ENCODE measurements at places on chromosomes 6 and 20.

GRCh38 chr6:31945507-31946369, at the start of gene CFB:
CFB (plus strand) TSS chr6:31946095; CDS start chr6:31946222, 127 bp downstream.
- DNase-seq = no peak

DNA sequence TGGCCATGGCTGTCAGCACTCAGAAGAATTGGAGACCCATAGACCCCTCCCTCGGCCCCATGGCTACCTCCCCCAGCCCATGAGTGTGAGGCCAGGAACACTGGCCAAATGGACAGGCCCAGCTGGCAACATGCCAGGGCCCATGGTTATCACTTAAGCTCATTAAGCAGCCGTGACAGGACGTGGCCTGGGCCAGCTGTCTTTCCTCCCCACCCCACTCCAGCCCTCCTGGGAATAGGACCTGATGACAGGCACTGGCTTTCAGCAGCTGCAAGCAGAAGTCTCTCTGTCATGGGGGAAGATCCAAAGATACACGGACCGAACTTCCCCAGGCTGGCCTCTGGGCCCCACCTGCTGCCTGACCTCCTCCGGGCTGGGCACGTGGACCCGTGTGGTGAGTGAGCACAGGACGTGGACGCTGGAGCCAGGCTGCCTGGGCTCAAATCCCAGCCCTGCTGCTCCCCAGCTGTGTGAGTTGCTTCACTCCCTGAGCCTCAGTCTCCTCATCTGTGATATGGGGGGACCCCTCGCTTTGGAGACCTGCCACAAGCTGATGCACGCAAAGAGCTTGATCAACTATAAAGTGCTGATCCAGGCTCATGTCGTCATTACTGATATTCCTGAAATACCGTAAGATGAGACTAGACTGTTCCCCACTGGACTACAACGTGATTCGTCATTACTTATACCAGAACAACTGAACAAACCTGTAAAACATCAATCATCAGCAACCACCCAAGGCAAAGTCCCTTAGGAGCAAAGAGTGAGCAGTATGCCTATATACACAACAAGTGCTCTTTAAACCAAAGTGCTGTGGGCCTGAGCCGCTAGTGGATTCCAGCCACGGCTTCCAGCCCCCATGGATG, 22.0 kb upstream of the VSTM2L start:
- DNase-seq = no peak

GRCh38 chr6:26358511-26358981, 6.5 kb upstream of the BTN3A2 start:
- no peak for DNase-seq

- no peak for DNase-seq
Measured at GRCh38 chr6:14804001-14804784, 441.7 kb upstream of the JARID2 start.

GRCh38 chr6:85537055-85537494, 56.6 kb downstream of the SNX14 start:
- no peak for DNase-seq

GRCh38 chr20:42366626-42367025, 748.4 kb upstream of the CHD6 start:
- no peak for DNase-seq

DNA sequence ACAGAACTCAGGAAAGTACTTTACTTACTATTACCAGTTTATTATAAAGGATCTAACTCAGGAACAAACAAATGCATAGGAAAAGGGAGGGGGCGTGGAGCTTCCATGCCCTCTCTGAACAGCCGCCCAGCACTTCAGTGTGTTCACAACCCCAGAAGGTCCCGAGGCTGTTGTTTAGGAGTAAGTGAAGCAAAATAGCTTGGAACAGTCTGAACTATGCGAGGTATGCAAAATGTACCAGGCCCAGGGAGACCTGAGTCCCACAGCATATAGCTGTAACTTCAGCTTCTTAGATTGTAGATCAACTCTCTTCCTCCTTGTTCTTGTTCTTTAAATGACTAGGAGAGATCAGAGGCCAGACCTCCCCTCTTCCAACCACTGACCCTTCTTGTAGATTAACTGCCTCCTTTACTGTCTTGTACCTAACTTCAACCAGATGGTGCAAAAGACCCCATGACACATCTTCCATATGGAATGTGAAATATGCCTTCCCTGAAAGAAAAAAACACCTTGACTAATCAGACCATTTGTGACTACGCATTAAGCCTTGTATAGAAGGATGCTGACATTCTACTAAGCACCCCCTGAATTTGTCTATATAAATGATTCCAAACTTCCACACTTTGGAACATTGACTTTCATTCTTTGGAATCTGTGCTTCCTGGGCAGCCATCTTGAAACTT, 98.8 kb upstream of the SNX9 start:
- DNase-seq = no peak

DNA sequence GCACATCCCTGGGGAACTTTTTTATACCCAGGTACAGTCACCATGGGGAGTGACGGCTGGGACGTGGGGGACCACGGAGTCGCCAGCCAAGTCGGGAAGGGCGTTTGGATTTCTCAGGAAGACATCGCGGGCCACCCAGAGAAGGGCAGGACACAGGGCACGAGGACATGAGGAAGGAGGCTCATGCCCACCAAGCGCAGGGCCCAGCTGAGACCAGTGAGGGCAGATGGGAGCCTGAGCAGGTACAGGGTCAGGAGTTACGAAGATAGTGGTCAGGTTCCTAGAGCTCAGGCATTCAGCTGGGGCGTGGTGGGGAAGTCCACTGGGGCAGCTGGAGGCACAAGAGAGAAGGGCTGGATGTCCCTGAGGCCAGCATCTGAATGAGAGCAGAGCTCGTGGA, 74.6 kb downstream of the ZNF133 start:
- no peak for DNase-seq

- DNase-seq = no peak
Measured at GRCh38 chr20:5968462-5968861, 18.0 kb downstream of the MCM8 start.

GRCh38 chr20:53805895-53806384, 212.3 kb upstream of the ZNF217 start:
- no peak for DNase-seq

DNA sequence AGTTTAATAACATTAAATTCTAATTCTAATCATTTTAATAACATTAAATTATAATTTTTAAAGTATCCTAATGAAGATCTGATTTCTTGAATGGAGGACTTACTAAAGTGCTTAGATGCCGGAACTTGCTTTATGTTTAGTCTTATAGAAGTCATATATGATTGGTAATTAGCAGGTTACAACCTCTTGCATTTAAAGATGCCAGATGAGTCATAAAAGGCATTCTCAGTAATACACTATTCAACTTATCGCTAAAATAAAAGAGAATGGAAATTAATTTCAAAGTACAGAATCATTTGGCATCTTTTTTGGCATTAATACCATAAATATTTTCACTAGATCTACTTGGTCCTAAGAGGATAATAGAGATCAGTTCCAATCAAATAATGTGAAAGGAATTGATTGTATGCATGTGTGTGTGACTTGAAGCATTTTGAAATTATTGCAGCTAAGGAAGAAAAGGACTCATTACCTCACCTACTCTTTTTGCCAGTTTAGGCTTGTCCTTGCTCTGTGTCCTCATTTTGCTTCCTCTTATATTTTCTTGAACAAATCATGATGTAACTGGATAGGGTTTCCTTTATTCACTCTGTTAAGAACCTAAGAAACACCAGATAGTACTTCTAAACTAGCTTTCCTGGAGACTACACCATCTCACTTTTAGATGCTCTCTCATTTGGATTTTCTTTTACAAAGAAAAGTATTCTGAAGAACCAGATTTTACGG, 2.7 kb downstream of the COL21A1 start:
- no peak for DNase-seq

DNA sequence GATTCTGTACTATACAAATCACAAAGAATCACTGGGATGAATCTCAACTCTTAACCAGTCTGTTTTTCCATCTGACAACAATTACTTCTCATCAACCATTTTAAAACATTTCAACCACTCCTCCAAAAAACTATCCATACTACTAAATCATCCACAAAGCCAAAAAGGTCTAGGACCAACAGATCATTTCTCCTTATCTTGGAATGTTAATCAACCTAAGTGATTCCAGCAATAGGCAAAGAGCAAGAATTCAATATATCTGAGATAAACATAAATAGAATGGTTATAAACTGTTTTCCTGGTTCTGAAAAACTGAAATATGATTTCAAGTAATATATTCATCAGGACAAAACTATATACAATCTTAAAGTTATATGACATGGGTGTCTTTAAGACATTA, 28.6 kb downstream of the RANBP9 start:
- DNase-seq = no peak

DNA sequence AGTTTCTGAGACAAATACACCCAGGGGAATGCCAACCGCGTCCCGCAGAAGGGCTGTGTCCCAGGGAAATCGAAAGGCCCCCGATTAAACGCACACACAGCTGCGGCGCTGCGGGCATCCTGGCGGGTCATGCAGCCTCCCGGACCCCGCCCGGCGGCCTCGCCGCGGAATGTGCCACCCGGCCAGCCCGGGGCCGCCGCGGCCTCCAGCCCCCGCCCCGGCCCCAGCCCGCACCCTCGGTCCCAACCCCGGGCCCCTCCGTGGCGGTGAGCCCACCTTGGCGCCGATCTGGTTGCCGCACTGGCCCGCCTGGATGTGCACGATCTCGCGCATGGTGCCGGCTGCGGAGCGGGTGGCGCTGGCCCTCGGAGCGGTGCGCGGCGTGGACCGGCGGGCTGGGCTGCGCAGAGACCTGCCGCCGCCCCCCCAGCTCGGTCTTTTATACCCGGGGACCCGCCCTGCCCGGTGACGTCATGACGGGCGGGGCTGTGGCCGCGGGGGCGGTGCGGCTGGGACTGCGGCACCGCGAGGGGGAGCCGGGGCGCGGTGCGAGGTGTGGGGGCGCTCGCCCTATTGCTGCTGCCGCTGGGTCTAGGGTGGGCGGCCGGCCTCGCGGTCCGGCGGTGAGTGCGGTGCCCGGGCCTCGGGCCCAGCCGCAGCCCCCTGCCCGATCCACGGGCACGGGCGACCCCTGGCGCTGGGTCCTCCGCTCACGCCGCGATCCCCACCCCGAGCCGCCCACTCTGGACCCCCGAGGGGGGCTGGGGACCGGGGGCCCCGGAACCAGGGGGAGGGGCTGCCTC, at the start of gene TUBB2A:
Gene TUBB2A, minus strand, starts transcription at position 414 of the 803 bp plus-strand sequence. Its CDS starts 81 bp downstream, at position 333.
- DNase-seq = peak; percentile 87

GRCh38 chr6:15483060-15483459, 179.8 kb downstream of the DTNBP1 start:
- no peak for DNase-seq

GRCh38 chr6:42306439-42307140, 88.9 kb upstream of the MRPS10 start:
- no peak for DNase-seq
